ENCODE measurements at places on chromosomes 1 and 21.

DNA sequence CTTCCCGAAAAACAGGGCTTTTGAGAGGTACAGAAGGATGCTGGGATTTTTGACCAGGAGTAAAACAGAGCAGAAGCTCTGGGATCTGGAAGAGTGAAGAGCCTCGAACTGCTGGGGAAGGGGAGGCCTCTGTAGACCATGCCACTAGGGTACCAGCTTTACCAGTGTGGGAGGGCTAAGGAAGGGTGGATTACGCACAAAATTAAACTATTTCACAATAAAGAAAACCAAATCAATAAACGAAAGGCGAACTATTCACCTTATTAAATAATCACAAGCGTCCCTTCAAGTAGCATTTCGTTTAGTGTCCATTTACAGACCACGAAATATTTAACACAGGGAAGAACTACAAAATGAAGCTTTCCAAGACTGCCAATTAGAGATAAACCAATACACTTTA is 723 bp downstream of the CZIB start:
- no peak for DNase-seq

DNA sequence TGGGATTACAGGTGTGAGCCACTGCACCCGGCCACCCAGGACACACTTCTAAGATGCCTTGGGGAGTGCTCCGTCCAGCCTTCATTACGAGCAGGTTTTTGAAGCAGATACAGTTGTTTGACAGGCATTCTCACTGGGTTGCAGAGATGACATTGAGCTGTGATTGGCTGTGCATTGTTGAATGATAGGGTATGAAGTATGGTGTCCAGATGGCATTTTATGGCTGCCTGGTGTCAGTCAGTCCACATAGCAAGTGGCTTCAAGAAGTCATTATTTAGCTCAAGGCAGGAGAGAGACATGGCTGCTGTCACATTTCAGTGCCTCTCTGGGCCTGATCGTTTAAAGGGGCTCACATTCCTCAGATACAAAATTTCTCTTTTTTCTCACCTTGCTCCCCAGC is 14.8 kb upstream of the PADI2 start:
- no peak for DNase-seq

DNA sequence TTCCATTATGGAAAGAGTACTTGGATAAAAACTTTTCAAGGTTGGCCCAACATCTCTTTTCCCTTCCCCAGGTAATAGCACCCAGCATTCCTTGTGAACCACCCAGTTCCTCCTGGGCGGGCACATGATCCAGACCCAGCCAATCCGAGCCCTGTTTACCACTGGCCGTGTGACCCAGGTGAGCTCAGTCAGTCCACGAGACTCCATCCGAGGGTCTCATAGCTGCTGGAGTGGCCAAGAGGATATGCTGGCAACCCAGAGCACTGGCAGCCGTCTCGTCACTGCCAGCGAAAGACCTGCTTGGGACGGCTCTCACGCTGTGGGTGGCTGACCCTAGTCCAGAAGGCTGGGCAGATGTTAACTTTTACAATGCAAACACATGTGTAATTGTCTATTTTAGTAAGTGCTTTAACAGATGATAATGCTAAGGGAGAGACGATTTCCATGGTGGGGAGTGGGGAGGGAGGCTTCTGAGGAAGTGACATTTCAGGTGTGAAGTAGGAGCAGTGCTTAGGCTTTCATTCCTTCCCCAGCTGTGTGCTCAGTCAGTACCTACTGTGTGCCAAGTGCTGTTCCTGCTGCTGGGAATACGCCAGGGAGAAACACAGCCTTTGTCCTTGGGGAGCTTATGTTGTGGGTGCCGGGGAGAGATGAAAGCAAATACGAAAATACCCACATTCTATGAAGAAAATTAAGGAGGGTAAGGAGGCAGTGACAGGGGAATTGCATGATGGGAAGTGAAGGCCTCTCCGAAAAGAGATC is 24.5 kb downstream of the PARK7 start:
- no peak for DNase-seq

DNA sequence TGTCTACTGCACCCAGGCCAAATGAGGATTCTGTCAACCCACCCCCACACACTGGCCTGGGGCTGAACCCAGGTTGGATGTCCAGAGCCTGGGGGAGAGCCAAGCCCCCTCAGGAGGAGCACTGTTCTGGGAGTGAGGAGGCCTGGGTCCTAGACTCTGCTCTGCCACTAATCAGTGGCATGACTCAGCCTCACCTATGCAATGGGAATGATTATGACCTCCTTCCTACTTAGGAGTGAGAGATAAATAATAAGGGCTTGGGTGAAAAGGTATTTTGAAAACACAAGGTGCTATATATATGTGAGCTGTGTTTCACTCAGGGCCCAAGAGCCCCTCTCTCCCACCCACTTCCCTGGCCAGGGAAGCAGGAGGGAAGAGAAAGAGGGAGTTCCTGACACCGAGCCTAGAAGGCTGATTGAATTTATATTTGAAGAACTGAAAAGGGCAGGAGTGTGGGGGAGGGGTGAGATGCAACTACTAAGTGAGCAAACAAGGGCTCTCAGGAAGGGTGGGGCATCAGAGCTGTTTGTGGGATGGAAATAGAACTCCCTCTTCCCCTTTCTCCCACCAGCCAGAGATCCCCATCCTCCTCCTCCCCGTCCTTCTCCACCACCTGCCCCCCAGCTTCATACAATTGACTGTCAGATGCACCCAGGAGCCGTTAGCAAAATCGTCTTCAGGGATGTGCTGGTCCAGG is 8.2 kb downstream of the IGSF9 start:
- DNase-seq, result no peak

GRCh38 chr1:34906756-34907155 is 22.7 kb downstream of the DLGAP3 start:
- DNase-seq, result no peak

DNA sequence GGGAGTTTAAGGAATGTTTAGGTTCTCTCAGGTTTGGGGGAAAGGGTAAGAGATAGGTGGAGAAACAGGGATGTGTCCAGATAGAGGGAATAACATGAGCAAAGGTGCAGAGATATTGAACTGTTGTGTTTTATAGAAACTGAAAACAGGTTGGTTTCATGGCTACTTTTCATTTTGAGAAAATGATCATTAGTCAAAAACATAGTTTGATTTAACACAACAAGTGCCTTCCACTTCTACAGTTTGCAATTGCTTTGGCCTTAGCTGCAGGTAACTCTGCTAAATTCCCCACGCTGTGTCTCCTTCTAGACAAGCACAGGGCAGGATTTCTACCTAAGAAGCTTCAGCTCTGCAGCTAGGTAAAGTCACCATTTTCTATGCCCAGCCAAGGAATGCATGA is 124.9 kb downstream of the RGS2 start:
- no peak for DNase-seq

DNA sequence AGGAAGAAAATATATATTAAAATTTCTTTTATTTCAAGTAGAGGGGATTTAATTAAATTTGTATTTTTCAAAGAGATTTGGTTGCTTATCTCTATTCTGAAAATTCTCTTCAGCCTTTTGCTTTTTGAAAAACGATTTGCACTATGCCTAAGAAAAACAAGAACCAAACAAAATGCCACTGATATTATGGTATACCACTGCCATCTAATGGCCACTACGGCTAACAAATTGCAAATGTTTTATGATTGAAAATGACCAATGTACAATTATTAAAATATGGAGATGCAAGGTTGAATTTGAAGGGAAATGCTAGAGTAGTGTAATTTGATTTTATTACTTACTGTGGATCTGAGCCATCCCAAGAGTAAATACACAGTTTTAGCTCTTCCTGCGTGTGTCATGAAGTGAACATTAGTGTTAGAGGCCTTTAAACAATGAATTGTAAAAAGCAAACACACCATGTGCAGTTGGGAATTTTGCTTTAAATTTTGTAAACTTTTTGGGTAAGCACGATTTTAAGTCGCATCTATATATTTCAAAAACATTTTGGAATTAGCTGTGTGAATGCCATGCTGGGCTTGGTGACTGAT is 137.4 kb upstream of the USP25 start:
- DNase-seq, result no peak

DNA sequence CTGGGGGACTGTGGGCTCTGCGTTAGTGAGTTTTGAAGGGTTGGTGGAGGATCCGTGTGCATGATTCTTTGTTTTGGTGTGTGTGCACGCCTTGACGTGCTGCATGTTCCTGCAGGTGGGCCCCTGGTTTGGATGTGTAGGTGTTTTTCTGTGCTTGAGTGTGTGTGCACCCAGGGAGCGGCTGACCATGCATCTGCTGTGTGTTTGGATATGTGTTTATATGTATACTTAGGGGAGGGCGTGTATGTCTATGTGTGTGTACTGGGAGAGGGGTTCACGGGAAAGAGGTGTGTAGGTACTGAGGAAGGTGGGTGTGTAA is 1.1 kb downstream of the VANGL2 start:
- DNase-seq, result no peak

- no peak for DNase-seq
These were observed 43.5 kb downstream of the CD34 start for GRCh38 chr1:207867136-207868109.

GRCh38 chr1:27536010-27536757 is 46.2 kb upstream of the WASF2 start:
- DNase-seq, result no peak

DNA sequence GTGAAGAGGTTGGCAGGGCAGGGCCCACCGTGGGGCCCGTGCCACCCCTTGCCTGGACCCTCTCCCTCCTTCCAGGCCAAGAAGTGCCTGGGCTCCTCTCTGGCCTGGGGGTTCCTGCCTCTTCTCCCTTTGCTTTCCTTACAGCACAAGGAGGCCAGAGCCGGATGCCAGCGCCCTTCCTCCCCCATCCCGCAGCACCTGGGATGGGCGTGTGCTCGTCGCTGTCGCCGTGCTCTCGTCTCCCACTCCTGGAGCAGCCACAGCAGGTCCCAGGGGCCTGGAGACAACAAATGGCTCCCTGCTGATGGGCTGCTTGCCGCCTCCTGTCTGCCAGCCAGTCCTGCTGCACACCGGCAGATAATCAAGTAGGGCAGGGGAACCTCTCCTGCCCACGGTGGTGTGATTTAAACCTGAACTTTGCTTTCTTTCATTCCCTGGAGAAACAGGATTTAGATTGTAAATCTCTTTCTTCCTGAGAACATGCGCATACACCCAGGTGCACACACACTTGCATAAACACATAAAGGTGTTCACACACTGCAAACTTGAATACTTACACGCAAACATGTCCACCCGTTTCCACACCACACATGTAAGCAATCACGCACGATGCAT is 50.8 kb upstream of the POU3F1 start:
- no peak for DNase-seq

DNA sequence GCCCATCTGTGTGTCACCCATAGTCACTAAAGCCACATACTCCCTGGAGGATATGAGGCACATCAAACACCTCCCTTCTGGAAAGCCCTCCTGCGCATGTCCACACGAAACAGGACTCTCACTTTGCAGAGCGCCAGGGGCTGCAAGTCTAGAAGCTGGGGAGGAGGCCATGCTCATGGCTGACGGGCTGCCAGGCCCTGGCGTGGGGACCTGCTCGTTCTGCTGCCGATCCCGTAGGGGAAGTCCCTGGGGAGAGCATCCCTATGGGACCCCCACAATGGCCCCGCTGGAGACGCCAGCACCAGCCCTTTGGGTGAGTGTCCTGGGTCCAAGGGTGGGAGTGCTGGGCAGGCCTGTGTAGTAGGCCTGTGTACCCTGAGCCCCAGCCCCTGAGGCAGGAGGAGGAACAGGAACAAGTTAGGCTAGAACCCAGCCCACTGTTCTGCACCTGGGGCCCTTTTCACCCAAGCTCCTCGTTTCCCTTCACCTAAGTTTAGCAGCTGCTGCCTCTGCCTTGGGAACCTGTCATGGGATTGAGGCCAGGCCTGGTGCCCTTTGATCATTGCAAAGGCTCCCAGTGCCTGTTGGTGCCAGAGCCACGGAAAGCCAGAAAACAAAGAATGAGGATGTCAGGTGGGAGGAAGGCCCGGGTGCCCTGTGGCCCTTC is 9.9 kb downstream of the FAM3B start:
- no peak for DNase-seq

GRCh38 chr1:241624935-241625334 is 15.2 kb downstream of the CHML start:
- DNase-seq, result no peak

- DNase-seq, result no peak
These were observed 251.1 kb upstream of the ADGRL2 start for GRCh38 chr1:81549588-81550127.

DNA sequence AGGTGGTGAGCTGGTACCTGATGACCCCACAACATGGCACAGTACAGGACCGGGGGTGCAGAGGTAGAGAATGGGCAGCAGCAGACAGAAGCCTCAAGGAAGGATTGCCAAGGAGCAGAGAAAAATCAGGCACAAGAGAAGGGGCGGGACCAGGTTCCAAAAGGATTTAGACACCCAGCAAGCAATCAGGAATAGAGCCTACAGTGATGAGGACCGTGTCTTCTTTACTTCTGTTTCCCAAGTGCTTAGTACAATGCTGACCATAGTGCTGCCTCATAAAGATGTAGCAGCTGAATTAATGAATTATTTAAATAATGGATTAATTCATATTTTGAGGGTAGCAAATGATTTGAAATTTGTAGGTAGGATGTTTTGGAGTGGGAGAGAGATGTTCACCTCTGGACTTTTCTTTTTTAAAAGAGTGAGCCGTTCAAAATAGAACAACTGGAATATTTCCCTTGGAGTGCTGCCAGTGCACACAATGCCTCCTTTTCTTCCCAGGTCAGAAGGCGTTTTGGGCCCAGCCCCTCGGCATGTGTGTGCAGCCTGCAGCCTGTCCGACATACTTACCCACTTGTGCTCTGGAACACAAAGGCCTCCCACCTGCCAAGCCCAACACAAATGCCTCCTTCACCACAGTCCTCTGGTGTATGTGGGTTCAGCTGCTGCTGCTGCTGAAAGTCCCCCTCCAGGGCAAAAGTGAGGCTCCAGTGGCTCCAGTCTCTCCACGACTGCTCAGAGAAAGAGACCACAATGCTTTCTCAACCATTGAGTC is 19.6 kb downstream of the KANK4 start:
- no peak for DNase-seq

DNA sequence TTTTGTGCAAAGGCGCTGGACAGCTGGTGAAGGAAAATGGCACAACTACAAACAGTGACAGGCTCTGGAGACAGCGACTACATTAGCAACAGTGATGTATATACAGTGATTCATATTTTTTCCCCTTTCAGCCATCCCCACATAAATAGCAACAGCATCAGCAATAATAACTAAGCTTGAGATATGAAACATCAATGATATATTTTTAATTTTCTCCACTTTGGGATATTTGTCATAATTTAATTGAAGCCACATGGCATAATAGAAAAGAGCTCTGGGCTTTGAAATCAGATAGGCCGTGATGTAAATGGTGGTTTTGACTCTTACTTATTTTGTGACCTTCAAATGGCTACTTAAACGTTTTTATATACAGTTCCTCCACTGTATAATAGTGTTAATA is 764.3 kb upstream of the PRMT6 start:
- DNase-seq, result no peak

- DNase-seq, result no peak
These were observed 21.2 kb upstream of the FAM131C start for GRCh38 chr1:16094453-16095158.

GRCh38 chr1:108570128-108570527 is 10.2 kb downstream of the EEIG2 start:
- no peak for DNase-seq

DNA sequence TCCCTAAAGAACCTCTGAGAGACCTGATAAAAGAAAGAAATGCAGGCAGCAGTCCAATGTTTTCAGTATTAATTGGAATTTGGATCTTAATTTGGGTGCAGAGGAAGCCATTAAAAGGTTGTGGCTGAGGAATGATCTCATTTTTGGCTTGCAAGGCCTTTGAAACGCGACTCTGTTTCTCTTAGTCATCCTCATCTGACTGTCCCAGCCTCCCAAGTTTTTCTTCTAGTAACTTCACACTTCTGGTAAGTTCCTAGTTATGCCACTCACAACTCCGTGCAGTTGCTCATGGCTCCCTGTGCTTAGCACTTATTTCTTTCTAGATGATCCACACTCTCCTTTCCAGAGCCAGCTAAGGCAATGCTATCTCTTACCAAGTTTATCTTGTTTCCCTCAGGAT is 147.4 kb upstream of the USP24 start:
- no peak for DNase-seq

All from NK-92 treated with Interleukin-12 subunit alpha and Interleukin-12 subunit beta, amount 100 ng/mL, for 24 hours (cell line).